Stimulated activated CD8-positive, alpha-beta memory T cell treated with anti-CD3 and anti-CD28 coated beads, Interleukin-15, amount 100 ng/mL, for 4 hours (primary cell): ENCODE measurements at places on chromosomes 4 and X.

- DNase-seq = no peak
Measured at GRCh38 chr4:20684852-20685763, 15.2 kb upstream of the PACRGL start.

DNA sequence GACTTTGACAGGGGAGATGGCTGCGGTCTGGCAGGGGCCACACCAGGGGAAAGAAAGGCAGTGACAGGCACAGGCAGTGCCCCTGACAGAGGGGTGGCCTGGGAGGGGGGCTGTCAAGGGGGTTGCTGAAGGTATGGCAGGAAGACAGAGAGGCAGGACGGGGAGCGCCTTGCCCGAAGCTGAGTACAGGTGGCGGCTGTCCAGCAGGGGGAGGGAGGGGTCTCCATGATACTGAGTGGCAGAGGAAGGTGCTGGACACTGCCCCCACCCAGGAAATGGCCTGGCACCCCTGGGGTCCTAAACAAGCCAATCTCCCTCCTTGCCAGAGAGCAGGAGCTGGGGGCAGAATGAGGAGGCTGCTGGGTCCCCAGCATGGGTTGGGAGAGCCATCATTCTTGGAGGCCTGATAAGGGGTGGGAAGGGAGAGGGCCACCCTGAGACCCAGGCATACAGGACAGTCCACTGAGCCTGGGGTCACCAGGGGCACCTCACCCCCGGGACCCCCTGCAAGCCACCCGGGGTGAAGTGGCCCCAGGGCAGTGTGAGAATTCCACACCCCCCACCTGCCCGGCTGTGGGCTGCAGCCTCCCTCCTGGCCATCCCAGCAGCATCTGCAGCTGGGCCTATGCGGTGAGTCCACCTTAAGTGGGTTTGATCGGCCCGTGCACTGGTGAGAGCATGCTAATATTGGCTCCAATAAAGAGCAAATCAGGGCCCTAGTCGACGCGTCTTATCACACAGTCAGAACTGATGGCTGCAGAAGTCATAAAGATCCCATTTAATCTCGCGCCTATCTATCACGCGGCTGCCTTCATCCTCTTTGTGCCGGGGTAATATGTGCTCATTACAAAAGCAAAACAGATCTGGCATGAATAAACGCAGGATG is 108.5 kb downstream of the FAM53A start:
- no peak for DNase-seq

GRCh38 chr4:42710329-42710728 is 53.4 kb upstream of the ATP8A1 start:
- DNase-seq = no peak

DNA sequence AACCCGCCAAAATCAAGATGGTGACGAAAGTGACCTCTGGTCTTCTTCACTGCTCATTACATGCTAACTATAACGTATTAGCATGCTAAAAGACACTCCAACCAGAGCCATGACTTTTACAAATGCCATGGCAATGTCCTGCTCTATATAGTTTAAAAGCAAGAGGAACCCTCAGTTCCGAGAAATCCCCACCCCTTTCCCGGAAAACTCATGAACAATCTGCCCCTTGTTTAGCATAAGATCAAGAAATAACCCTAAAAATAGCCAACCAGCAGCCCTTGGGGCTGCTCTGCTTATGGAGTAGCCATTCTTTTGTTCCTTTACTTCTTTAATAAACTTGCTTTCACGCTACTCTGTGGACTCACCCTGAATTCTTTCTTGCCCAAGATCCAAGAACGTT is 463.5 kb upstream of the FAM241A start:
- DNase-seq = no peak

GRCh38 chr4:121950680-121951520 is 960 bp downstream of the TRPC3 start:
- DNase-seq = no peak
